Stimulated activated CD8-positive, alpha-beta memory T cell treated with anti-CD3 and anti-CD28 coated beads, Interleukin-4, amount 100 ng/mL, for 1 hour (primary cell): ENCODE measurements at places on chromosomes 1 and 21.
A peak's percentile ranks its signal among the peaks of the same experiment; 100 is the strongest.

GRCh38 chr1:81706650-81707435 is 93.9 kb upstream of the ADGRL2 start:
- DNase-seq: no peak

- no peak for DNase-seq
Observed at GRCh38 chr1:3129133-3129490, 60.1 kb downstream of the PRDM16 start.

GRCh38 chr1:203792486-203792885 is 2.9 kb upstream of the ZBED6 start:
- no peak for DNase-seq

GRCh38 chr1:223208164-223209076 is 65.4 kb upstream of the TLR5 start:
- no peak for DNase-seq

DNA sequence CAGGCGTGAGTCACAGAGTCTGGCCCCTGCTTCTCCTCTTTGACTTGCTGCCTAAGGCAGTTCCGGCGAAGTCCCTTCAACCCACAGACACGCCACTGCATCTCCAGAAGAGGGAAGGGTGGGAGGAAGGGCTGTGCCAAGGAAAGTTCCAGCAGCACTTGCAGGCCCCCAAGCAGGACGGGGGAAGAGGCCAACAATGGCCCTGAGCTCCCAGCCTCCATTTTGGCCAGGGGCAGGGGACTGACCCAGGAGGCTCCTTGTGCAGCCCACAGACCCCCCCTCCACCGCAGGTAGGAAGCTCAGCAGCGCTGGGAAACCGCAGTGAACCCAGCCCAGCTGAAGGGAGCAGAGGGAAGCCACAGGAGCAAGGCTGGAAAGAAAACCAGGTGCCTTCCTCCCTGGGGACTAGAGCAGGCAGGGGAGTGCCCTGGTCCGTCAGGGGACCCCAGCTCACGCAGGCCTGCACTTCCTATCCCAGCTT is 35.4 kb downstream of the ACOT7 start:
- DNase-seq: no peak

DNA sequence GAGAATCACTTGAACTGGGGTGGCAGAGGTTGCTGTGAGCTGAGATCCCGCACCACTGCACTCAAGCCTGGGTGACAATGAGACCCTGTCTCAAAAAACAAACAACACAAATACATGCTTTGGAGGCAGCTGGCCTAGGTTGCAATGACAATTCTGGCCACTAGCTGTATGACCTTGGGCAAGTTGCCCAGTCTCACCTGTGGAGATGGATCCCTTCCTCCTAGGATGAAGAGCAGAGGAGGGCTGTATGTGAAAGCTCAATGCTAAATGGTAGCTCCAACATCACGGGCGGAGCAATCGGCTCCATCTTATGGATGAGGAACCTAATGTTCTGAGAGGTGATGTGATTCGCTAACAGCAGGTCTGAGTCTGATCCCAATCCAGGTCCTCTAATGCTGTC is 20.6 kb downstream of the ADORA1 start:
- DNase-seq: no peak

DNA sequence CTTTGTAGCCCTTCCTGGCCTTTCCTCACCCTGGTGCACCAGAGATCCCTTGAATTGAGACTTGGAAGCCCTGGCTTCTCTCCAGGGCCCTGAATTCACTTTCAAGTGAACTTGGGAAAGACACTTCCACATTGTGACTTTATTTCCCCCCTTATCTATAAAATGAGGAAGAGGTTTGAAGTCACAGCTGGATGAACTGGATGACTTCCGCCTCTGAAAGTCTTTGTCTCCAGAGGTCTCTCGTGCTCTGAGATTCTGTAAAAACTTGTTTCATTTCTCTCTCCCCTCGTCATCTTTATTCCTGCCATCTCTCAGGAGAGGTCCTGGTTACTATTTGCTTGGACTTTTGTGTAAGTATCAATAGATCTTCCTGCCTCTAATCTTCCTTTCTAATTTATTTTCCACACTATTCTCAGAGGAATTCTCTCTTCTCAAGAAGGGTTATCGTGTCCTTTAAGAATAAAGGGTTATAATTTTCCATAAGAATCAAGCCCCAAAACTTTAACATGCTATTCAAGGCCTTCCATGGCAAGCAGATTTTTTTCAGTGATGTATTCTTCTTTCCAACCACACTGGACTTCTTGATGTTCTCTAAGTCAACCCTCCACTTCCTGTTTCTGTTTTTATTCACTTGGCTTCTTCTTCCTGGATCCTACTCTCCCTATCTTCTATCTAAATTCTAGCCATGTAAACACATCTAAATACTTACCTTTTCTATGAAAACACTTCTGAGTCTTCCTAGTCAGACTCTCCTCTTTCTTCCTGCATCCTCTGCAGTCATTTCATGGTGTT is 6.5 kb upstream of the RPTN start:
- DNase-seq: no peak

GRCh38 chr1:192817246-192817645 is 8.4 kb downstream of the RGS2 start:
- no peak for DNase-seq

DNA sequence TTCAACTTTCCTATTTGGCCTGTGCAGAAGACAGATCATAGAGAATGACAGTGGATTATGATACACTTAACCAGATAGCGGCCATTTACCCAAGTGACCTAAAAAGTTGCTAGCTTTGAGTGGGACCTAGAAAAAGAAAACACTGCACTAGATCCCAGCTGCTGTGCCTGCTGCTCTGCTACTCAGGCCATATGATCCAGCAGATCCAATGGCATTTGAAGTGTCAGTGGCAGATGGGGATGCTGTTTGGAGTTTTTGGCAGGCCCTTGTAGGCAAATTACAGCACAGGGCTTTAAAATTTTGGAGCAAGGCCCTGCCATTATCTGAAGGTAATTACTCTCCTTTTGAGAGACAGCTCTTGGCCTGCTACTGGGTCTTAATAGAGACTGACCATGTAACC is 74.0 kb upstream of the KCNE2 start:
- DNase-seq: no peak

DNA sequence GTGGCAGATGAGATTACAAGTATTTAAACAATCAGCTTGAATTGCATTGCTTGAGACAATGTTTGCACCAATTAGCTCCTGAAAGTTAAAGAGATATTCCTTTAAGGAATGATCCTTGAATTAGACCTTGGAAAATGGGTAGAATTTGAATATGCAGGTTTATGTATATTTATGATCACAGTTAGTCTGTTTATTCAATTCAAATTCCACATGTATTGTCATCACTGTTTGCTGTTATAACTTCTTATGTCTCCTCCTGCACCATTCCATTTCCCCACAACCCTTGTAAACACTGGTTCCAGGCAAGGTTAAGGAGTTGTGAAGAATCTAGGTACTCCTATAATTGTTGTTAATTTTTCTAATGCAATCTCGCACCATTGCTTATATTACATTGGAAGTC is 518.2 kb upstream of the PBX1 start:
- DNase-seq: no peak

GRCh38 chr21:45280969-45281368 is 6.7 kb downstream of the POFUT2 start:
- no peak for DNase-seq

GRCh38 chr21:40386294-40386911 is 460.6 kb downstream of the DSCAM start:
- DNase-seq: no peak

DNA sequence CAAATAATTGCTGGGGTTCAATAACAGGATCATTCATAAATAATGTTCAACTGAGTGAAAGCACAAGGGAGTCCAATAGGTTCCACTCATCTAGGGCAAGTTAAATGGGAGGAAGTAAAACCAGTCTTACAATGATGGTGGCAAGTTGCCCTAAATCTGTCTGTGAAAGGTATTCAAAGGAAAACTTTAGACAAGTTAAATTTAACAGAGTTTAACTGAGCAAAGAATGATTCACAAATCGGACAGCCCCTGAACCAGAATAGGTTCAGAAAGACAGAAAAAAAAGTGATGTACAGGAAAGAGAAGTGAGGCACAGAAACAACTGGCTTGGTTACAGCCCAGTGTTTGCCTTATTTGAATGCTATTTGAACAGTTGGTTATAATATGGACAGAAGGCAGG is 183.5 kb upstream of the ADGRL4 start:
- no peak for DNase-seq

- no peak for DNase-seq
Observed at GRCh38 chr1:35475856-35476674, 81.1 kb downstream of the KIAA0319L start.

GRCh38 chr1:43058545-43059360 is 100.1 kb upstream of the SLC2A1 start:
- no peak for DNase-seq

- no peak for DNase-seq
Observed at GRCh38 chr1:216500273-216500967, 77.2 kb upstream of the USH2A start.

DNA sequence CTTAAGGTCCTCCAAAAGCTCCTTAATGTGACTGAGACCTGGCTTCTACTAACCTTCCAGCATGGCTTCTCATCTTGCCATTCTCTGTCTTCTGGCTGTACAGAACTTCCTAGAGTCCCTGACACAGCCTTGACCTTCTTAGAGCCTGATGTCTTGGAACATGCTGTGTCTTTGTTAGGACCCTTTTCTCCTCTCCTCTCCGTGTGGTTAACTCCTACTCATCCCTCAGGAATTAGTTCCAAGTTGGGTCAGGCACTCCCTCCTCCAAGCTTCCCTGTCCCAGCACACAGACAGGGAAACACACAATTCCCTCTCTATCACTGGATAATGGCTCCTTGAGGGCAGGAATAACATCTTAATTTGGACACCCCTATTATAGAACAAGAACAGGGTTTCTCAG is 275.4 kb upstream of the USP24 start:
- DNase-seq: no peak

- no peak for DNase-seq
Observed at GRCh38 chr1:94554580-94554979, 13.0 kb upstream of the F3 start.

DNA sequence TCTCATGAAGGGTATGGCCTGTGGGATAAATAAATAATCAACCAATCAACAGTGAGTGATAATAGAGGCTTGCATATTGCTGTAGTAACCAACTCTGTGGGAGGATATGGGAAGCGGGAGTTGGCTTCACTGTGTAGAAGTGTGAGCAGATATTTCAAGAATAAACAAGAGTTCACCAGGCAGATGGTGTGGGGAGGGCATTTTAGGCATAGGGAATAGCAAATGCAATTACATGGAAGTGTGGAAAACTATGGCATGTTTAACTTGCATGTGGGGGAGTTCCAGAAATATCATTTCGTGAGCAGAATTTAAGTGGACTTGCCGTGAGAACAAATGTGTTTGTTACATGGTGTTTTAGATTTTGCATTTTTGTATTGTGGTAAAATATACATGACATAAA is 95.2 kb downstream of the SPATA46 start:
- no peak for DNase-seq

DNA sequence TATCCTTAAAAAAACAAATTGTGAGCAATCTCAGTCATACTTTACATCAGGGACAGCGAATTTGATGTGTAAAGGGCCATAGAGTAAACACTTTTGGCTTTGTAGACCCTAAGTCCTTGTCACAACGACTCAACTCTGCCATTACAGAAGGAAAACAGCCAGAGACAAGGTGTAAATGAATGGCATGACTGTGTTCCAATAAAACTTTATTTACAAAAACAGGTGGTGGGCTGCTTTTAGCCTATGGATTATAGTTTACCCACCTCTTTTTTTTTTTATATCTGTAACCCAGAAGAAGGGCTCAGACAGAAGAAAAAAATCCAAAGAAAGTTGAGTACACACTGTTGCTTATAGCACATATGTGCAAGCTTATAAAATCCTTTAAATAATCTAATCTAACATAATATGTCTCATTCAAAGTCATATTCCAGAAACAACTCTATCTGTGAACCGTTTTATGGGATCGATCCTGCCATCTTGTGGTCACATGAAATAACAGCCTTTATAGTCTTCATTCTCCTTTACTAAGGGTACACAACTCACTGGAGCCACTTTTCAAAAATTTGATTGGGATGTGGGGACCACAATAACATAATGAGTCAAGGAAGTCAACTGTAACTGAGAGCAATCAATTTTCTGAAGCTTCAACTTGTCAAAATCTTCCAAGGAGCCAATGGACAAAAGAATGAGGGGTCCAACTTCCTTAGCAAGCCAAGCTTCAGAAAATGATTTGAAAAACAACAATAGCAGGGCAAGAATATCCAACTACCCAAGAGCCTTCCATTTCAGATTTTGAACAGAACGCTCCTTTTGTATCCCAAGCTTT is 142.2 kb upstream of the KRTAP19-8 start:
- no peak for DNase-seq

DNA sequence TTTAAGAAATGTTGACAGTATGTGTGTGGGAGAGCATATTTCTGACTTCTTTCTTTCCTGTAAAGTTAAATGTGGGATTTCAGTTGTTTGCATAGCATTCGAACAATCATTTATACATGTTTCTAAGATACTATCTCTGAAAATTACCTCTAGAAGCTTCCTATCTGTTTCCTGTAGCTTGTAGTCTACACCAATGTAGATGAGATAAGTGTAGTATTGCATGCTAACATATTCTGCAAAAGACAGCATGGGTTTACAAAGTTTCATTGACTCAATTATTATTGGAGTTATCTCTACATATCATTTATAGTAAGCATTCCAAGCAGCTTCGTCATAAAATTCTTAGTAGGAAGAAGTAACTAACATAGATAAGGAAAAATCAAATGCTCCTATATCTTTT is 98.9 kb upstream of the DPYD start:
- no peak for DNase-seq

DNA sequence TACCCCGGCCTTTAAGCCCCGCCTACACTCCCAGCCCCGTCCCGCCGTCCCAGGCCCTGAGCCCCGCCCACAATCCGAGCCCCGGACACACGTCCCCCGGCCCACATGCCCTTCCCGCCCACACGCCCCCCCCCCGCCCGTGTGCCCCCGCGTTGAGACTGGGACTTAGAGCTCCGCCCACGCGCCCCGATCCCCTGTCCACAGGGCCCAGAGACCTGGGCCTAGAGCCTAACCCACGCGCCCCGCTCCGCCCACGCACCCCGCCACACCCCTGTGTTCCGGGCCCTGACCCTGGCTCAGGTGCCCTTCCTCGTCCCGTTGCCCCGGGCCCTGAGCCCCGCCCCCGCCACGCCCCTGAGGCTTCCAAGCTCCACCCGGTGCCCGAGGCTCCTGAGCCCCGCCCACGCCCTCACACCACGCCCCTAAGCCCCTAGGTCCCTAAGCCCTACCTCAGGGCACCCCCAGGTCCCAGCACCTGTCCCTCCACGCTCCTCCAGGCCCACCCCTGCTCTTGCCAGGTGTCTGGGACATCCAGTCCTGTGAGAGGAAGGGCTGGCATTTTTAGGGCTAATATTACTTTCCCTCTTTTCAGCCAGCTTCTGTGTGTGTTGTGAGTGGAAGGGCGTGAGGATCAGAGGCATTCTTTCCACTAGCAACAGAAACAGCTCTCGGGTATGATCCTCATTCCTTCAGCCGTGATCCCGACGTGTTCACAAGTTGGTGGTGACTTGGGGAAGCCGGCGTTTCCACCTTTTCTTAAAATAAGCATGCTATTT is 552 bp upstream of the GPR157 start:
- DNase-seq: peak; percentile 74

- no peak for DNase-seq
Observed at GRCh38 chr1:231421546-231421970, 529 bp downstream of the EGLN1 start.
